ENCODE measurements at places on chromosomes 5 and 9.

- DNase-seq: no peak
These were observed 35.0 kb downstream of the TEX10 start for GRCh38 chr9:100317706-100318105.

DNA sequence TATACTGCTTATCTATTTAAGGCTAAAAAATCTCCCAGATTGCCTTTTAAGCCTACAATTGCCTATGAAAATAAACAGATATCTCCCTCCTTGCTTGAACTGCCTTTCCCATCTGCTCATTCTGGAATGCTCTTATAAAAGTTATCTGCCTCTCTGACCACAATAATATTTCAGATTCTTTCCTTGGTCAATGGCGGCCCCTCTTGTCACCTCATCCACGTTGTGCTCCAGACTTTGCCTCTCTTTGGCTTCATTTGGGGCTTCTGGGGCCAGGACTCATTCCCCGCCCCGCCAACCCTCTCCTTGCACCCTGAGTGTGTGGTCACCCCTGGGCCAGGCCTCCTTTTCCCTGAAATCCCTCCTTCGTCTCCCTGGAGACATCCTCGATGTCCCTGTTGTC, 110.0 kb upstream of the RPS23 start:
- DNase-seq: no peak

DNA sequence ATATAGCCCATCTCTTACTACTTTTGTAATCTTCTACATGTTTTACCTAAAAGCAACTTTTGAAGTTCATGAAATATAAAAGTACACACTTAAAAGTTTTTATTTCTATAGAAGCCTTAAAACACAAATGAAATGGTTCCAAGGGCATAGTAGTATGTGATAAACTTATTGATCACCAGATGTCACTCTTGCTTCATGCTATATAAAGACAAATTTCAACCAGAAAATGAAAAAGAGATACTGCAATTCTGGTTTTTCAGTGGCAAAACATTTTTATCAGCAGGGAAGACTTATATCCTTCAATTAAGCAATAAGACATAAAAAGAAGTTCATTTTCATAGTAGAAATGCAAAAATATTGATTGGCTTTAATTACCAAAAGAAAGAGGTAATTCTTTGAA, 69.4 kb upstream of the FBXL17 start:
- no peak for DNase-seq

GRCh38 chr5:15065091-15065490, 193.5 kb upstream of the ANKH start:
- DNase-seq: no peak

GRCh38 chr9:132935026-132935425, 9.4 kb downstream of the TSC1 start:
- DNase-seq: no peak

DNA sequence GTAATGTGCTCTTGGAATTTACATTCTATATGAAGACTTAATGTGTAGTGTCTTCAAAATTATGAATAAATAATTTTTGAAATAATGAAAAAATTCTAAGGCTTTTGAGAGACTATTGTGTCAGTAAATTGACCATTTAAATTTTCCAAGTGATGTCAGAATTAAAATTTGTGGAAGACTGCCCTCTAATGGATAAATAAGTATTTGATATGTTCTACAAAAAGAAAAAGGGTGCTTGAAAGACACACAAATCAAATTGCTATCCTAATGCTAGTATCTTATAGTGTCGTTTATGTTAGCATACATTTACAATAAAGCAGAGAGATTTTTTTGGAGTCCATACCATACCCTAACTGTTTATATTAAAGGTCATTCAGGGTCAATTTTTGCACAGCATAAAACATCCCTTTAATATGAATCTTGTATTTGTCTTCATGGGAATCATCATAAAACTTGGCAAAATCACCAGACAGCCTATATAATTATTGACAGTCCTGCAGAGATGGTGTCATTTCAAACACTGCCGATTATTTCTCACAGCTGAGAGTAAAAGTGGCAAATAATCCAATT, 120.8 kb upstream of the SLC27A6 start:
- DNase-seq: peak; percentile 16

- no peak for DNase-seq
These were observed 37.7 kb upstream of the MRPS30 start for GRCh38 chr5:44770780-44771717.

- no peak for DNase-seq
These were observed 100.6 kb downstream of the ZCCHC7 start for GRCh38 chr9:37220971-37221370.

DNA sequence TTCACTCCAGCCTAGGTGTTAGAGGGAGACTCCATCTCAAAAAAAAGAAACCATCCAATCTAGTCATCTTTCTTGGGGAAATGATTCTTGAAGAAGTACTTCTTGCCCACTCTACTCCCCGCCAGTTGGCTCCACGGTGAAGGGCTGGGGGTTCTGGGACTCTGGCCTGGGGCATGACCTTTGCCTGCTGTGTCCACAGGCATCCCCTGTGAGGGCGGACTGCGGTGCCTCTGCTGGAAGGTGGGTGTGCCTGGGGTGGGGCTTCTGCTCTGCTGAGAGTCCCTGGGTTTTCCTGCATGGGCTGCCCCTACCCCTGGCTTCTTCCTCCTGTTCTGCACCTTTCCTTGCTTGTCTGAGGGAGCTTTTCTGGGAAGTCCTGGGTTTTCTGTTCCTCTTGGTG, 3.5 kb downstream of the TBC1D13 start:
- DNase-seq: no peak

DNA sequence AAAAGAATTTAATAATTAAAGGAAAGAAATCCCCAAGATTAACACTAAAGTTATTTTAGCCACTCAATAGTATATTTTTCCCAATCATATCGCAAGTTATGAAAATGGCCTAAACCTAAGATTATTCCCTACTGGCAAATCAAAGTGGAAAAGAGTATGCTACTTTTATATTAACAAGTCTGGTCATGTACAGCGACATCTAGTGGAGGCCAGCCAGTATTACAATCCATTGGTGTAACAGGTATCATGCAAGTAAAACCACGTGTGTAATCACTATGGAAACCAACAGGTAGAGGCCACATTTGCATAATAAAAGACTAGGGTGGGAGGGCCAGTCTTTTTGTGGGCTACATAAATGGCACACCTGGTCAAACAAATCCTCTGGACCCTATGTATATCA, 976.4 kb upstream of the CDH9 start:
- no peak for DNase-seq

DNA sequence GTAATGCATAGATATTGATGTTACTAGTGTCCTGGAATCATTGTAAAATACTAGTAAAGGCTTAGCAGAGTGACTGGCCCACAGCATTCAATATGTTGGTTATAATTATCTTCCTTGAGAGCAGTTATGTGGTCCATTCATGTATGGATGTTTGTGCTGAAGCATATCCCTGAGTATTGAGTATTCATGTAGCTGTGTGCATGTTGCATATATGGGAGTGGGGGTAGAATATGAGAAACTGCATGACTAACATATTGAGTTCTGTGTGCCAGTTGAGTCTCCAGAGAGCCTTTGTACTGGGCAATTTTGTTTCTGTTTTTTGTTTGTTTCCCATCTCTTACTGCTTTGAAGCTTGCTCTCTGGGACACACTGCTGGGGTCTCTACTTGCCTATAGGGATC, 222.7 kb upstream of the TRIM32 start:
- DNase-seq: no peak

DNA sequence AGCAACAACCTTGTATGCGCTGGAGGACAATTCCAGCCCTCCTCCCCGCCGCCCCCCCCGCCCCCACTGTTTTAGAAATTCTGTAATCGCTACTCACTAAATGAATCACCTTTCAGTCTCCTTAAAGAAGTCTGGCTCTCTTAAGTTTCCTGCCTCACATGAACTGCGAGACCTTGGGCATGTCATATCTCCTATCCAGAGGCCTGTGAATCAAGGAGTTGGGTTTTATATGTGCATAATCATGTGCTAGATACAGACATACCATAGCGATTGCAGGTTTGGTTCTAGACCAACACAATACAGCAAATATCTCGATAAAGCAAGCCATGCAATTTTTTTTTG, 337 bp upstream of the DMAC1 start:
- no peak for DNase-seq

DNA sequence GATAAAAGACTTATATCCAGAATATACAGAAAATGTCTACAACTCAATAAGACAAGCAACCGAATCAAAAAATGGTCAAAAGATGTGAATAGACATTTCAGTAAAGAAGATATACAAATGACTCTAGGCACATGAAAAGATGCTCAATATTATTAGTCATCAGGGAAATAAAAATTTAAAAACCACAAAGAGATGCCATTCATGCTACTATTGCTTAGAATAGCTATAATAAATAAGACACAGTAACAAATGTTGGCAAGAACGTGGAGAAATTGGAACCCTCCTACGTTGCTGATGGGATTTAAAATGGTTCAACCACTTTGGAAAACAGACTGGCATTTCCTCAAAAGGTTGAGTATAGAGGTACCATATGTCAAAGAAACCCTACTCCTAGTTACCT, 39.8 kb downstream of the POLK start:
- DNase-seq: no peak

GRCh38 chr9:124754289-124754688, 16.8 kb downstream of the NR6A1 start:
- peak; percentile 22 for DNase-seq

- no peak for DNase-seq
These were observed 41.1 kb downstream of the LAMC3 start for GRCh38 chr9:131049829-131050715.

DNA sequence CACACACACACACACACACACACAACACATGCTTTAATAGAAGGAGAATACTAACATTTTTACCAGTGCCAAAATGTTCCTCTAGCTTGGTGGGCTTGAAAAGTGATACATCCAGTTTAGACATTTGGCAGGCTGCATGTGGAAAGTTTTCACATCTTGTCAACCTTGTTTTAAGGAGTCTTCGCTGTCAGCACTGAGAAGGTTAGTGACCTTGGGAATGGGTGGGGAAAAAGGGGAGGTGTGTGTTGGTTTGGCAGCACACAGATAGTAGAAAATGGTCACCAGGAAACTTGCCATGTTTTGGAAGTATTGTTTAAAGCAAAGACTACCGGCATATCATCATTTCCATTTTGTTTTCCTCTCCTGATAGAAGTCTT, 346.5 kb upstream of the ADAMTSL1 start:
- no peak for DNase-seq

DNA sequence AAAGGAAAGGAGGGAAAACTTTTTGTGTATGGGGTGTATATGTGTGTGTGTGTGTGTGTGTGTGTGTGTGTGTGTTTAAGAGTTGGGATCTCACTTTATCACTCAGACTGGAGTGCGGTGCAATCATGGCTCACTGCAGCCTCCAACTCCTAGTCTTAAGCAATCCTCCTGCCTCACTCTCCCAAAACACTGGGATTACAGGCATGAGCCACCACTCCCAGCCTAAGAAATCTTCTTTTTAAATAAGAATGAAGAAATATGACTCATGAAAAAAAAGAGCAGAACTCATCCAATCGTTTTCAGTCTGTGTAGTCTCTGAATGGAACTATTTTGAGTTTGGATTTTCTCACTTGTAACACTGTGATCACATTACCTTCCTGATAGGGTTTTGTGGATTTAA, 601.5 kb downstream of the ACTL7B start:
- no peak for DNase-seq

- DNase-seq: no peak
These were observed 28.7 kb upstream of the F2RL1 start for GRCh38 chr5:76789991-76790581.

DNA sequence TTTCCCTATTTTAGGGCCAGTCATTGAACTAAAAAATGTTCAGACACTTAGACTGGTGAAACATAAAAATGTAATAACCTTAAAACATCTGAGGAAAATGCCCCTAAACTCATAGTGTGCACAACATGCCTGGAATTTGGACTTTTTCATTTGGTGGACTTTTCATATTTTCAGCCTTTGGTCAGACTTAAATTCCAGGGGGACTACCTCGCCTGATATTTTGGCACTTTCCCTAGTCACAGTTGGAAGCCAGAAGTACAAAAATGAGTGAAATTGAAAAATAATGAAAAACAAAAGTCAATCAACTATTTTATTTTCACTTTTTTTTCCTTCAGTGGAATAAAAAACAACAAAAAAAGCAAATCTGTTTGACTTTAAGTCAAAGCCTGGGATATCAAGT, 256.2 kb downstream of the ACTL7B start:
- no peak for DNase-seq

DNA sequence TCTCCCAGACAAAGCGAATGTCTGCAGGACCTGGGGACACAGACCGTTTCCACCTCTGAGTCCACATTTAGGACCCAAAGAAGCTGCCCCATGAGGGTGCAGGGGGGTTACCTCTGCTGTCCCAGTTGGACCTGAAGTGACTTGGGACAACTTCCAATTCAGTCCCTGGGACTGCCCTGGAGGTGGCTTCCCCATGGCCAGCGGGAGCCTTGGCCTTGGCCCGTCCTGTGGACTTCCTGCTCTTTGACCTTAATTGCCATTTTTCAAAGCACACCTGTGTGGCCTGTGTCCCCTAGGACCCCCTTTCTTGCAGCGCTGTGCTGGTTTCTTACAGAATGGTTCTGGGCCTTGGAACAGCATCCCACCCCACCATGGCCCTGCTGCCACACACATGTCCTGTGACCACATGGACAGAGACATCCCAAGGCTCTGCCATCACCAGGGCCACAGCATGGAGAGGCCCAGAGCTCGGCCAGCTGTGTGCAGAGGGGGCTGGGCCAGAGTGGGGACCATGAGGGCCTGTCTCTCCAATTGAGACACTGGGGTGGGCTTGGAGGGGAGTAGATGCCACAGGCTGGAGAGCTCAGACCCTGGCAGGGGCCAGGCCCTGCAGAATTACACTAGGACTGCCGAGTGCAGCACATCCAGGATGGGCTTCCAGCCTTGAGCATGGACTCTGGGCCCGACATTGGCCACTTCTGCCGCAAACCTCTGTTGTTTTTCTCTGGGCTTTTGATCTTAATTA, 45.8 kb downstream of the SECISBP2 start:
- no peak for DNase-seq

GRCh38 chr5:171050916-171051315, 189.1 kb downstream of the RANBP17 start:
- DNase-seq: no peak

DNA sequence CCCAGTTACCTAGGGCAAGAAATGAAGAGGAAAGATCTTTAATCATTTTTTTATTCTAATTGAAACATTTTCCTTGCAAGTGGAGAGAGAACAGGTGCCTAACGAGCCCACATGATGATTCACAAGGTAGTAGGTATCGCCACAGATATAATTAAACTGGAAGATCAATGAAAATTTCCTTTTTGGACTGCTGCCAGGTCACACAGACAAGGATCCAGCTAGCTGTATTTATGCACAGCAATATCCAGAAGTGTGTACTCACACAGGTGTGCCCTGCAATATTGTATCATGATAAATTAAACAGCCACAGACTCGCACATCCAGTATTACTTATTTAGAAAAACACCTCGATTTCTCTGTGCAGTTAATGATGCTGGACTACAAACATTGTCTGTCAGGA, 294.0 kb upstream of the SMARCA2 start:
- DNase-seq: no peak
